Activated CD4-positive, alpha-beta memory T cell treated with anti-CD3 and anti-CD28 coated beads, Interleukin-2, amount 10 ng/mL, durations not matched to agents 7 days and 5 days (primary cell): ENCODE measurements at places on chromosomes 12 and 14. TPM values are rescaled to one million over a fixed set of nuclear protein-coding genes. Genes with fewer than 3 reads are reported as not detected.

Gene KLRC4
- not detected for total RNA-seq

DNA sequence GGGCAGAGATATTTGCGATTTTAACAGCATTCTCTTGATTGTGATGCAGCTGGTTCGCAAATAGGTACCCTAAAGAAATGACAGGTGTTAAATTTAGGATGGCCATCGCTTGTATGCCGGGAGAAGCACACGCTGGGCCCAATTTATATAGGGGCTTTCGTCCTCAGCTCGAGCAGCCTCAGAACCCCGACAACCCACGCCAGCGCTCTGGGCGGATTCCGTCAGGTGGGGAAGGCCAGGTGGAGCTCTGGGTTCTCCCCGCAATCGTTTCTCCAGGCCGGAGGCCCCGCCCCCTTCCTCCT is 271 bp upstream of the PSEN1 start:
- peak overlapping the region; percentile 85 for H3K4me3 ChIP-seq
- DNase-seq, result no peak
- peak overlapping the region; percentile 97 for H3K27ac ChIP-seq
- H3K36me3 ChIP-seq, result peaks cover 30% of the 10 kb centered on the region
- H3K27me3 ChIP-seq, result no peaks in the 10 kb centered on the region

GRCh38 chr14:99329711-99330315 is 57.8 kb upstream of the BCL11B start:
- no peak for DNase-seq
- H3K27me3 ChIP-seq, result peaks cover 4% of the 10 kb centered on the region
- H3K27ac ChIP-seq, result no peak overlapping the region
- no peaks in the 10 kb centered on the region for H3K4me1 ChIP-seq
- no peak overlapping the region for H3K4me3 ChIP-seq

DNA sequence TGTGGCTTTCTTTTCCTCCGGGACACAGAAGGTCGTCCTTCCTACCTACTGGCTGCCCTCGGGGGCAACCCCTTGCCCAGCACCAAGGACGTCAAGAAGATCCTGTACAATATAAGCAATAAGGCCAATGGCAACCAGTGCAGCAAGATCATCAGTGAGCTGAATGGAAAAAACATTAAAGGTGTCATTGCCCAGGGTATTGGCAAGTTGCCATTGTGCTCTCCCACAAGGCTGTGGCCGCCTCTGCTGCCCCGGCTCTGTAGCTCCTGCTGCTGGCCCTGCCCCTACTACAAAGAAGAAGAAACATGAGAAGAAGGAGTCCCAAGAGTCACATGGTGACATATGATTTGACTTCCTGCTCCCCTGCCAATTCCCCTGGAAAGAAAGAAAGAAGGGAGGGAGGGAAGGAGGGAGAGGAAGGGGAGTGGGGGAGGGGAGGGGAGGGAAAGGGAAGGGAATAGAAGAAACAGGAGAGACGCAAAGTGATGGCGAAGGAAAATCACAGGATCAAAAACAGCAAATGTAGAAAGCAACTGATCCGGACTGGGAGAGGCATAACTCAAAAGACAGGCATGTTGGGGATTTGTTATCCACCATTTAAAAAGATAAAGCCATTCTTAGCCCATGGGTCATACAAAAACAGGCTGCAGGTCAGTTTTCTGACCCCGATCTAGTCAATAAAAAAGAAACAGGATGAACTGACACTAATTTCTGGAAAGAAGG is 61.3 kb upstream of the RESF1 start:
- peak overlapping the region; percentile 97 for H3K27ac ChIP-seq
- peak overlapping the region; percentile 19 for H3K4me3 ChIP-seq
- peaks cover 70% of the 10 kb centered on the region for H3K36me3 ChIP-seq
- H3K4me1 ChIP-seq, result peaks cover 47% of the 10 kb centered on the region
- no peaks in the 10 kb centered on the region for H3K27me3 ChIP-seq

Gene NPFF
- total RNA-seq, result not detected

Gene GALNT16
- total RNA-seq, result not detected

DNA sequence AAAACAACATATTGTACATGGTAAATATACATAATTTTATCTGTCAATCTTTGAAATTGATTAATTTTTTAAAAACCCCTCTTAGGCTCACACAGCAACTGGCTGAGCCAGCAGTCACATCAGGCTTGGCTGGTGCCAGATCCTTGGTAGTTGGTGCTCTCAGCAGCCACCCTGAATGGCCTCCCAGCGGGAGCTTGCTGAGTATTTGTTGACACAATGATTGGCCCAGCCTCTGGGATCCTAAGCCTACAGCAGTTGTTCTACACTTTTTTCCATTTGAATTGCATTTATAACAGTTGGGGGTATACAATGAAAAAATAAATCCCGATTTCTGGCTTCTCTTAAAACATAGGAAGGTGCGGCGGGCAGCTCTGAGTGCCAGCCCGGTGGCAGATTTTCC is 11.1 kb downstream of the PRKAB1 start:
- H3K4me1 ChIP-seq, result peaks cover 38% of the 10 kb centered on the region

- no peak within 1 kb of the TSS for H3K27ac ChIP-seq
- peaks cover 15% of the 10 kb centered on the region for H3K27me3 ChIP-seq
- H3K4me3 ChIP-seq, result peak within 1 kb of the TSS; percentile 63
Measured at GRCh38 chr12:12349711-12350665, at the start of gene MANSC1. MANSC1 (minus strand) TSS chr12:12350242; CDS start chr12:12343314, 6,928 bp downstream.

DNA sequence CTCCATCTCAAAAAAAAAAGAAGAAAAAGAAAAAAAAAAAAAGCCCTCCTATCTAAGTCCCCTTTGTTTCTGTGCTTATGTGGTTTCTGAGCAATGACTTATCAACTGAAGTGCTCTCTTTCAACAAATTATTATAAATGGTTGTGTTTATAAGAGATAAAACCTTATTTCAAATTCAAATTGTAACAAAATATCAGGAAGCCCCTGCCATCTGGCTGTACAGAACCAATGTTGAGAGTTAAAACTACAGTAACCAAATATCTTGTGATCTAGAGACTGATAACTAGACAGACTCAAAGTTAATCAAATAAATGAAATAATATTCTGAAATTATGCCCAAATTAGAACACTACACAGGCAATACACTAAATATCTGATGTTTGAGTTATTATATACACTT is 143.0 kb upstream of the CPNE8 start:
- DNase-seq, result no peak
- H3K27ac ChIP-seq, result no peak overlapping the region
- H3K4me1 ChIP-seq, result no peaks in the 10 kb centered on the region
- no peak overlapping the region for H3K4me3 ChIP-seq

- no peak overlapping the region for H3K27ac ChIP-seq
- H3K4me1 ChIP-seq, result peaks cover 25% of the 10 kb centered on the region
- peaks cover 16% of the 10 kb centered on the region for H3K27me3 ChIP-seq
- no peaks in the 10 kb centered on the region for H3K36me3 ChIP-seq
- no peak for DNase-seq
Measured at GRCh38 chr12:501722-502447, 42.1 kb downstream of the B4GALNT3 start.

DNA sequence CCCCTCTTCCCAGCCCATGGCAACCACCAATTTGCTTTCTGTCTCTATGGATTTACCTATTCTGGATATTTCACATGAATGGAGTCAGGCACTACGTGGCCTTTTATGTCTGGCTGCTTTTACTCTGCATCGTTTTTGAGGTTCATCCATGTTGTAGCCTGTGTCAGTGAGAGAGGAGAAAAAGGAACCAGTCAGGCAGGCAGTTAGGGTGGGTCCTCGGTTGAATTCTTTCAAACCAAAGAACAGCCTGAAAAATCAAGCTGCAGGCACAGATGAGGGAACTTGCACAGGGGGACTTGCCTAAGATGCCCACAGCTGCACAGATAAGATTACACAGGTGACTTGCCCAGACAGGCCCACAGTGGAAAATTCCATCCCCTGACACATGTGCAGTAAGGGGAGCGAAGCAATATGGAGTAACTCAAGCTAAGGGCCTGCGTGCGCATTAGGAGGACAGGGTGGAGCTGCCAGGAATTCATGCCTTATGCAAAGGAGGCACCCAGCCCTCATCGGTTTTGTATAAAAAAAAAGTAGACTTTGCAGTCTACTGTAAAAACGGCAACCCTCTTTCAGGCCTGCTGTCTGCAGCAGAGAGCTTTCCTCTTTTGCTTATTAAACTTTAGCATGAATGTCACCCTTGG is 152.4 kb upstream of the RFLNA start:
- H3K36me3 ChIP-seq, result no peaks in the 10 kb centered on the region
- H3K27me3 ChIP-seq, result peaks cover 28% of the 10 kb centered on the region
- no peaks in the 10 kb centered on the region for H3K4me1 ChIP-seq
- H3K4me3 ChIP-seq, result no peak overlapping the region

- H3K27me3 ChIP-seq, result no peaks in the 10 kb centered on the region
- peaks cover 21% of the 10 kb centered on the region for H3K36me3 ChIP-seq
- H3K27ac ChIP-seq, result no peak overlapping the region
- no peak overlapping the region for H3K4me3 ChIP-seq
- no peaks in the 10 kb centered on the region for H3K4me1 ChIP-seq
Measured at GRCh38 chr14:105224845-105225570, 23.3 kb upstream of the BTBD6 start.

Gene TEX52
- not detected for total RNA-seq

Gene MIP
- not detected for total RNA-seq

DNA sequence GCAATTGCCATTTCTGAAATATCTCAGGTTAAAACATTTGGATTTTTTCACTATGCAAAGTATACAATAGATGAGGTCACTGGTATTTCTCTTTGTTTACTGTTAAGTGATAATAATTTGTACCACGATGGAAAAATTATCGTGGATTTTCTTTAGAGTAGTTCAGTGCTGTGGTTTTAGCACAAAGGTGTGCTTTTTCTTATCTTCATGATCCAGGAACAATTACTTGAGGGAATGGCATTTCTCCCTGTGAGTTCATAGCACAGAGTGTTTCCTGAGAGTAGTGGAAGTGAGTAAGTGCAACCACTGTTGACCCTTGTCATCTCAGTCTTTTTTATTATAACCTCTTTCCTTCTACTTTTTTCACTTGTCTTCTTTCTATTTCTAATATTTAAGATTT is 86.8 kb downstream of the FGD4 start:
- DNase-seq, result no peak
- peaks cover 14% of the 10 kb centered on the region for H3K27me3 ChIP-seq
- H3K4me1 ChIP-seq, result peaks cover 3% of the 10 kb centered on the region
- no peak overlapping the region for H3K27ac ChIP-seq
- no peak overlapping the region for H3K4me3 ChIP-seq

GRCh38 chr12:8644345-8645248 is 18.0 kb downstream of the MFAP5 start:
- peak overlapping the region; percentile 77 for H3K27ac ChIP-seq
- H3K36me3 ChIP-seq, result no peaks in the 10 kb centered on the region
- H3K4me1 ChIP-seq, result peaks cover 40% of the 10 kb centered on the region
- H3K27me3 ChIP-seq, result peaks cover 64% of the 10 kb centered on the region
- H3K4me3 ChIP-seq, result peak overlapping the region; percentile 28
- DNase-seq, result peak; percentile 65

DNA sequence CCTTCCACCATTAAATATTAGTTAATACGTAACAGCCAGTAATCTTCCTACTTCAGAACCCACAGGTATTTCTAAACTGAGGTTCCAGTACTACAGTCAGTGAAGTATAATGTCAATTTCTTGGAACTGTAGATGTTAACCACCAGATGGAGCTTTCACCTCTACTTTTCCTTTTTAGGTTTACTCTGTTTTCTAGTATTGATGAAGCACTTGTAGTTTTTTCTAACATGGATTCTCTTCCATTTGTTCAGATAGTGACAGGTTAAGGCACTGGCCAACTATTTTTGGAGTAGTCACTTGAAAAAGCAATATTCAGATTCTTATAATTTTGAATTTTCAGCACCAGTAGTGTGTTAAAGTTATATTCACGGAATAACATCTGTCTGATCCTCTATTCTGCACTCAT is 4.6 kb upstream of the SEC23A start:
- H3K27ac ChIP-seq, result no peak overlapping the region
- DNase-seq, result no peak
- H3K4me1 ChIP-seq, result peaks cover 26% of the 10 kb centered on the region
- peaks cover 4% of the 10 kb centered on the region for H3K36me3 ChIP-seq

Gene KRT75
- total RNA-seq, result not detected

Gene IL23A
- 11.7 TPM for total RNA-seq

- H3K4me3 ChIP-seq, result no peak overlapping the region
- peaks cover 6% of the 10 kb centered on the region for H3K27me3 ChIP-seq
- no peak for DNase-seq
Measured at GRCh38 chr12:20376984-20377383, 8.6 kb downstream of the PDE3A start.

- H3K27me3 ChIP-seq, result peaks cover 22% of the 10 kb centered on the region
- no peak overlapping the region for H3K4me3 ChIP-seq
- no peaks in the 10 kb centered on the region for H3K36me3 ChIP-seq
- DNase-seq, result no peak
- H3K4me1 ChIP-seq, result peaks cover 14% of the 10 kb centered on the region
- no peak overlapping the region for H3K27ac ChIP-seq
Measured at GRCh38 chr12:57012600-57013465, 3.5 kb downstream of the TAC3 start.

- H3K4me3 ChIP-seq, result no peak overlapping the region
- no peak for DNase-seq
- no peaks in the 10 kb centered on the region for H3K4me1 ChIP-seq
- no peaks in the 10 kb centered on the region for H3K27me3 ChIP-seq
- no peak overlapping the region for H3K27ac ChIP-seq
Measured at GRCh38 chr12:45827974-45828373, 98.5 kb downstream of the ARID2 start.
